SHP77 (cell line): ENCODE measurements at places on chromosomes 5 and 9.

GRCh38 chr9:121295662-121296191 lies 27.8 kb downstream of the GSN start:
- no peak for DNase-seq

DNA sequence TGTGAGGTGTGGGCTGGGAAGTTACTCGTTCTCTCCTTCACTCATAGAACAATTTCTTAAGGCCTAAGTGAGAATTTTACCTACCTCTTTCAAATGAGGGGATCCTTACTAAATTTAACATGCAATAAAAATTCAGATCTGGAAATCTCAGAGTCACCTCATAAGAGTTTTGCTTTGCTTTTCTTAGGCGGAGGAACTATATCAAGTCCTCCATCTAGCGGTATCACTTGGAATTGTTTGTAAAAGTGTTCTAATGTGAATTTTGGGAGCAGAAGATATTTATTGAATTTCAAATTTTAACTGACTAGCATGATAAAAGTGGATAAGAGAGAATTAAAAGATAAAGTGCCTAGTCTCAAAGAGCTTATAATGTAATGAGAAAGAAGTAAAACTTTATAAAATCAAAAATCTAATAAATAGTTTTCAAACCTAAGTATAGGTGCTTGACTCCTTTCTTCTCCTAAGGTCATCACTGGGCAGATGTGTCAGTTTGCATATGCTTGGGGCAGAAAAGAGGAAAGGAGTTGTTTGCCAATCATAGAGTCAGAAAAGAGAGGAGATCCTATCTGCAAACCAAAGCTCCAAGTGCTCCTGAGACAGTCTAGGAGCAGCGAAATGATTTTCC lies 145.7 kb upstream of the DAB2 start:
- peak; percentile 40 for DNase-seq

DNA sequence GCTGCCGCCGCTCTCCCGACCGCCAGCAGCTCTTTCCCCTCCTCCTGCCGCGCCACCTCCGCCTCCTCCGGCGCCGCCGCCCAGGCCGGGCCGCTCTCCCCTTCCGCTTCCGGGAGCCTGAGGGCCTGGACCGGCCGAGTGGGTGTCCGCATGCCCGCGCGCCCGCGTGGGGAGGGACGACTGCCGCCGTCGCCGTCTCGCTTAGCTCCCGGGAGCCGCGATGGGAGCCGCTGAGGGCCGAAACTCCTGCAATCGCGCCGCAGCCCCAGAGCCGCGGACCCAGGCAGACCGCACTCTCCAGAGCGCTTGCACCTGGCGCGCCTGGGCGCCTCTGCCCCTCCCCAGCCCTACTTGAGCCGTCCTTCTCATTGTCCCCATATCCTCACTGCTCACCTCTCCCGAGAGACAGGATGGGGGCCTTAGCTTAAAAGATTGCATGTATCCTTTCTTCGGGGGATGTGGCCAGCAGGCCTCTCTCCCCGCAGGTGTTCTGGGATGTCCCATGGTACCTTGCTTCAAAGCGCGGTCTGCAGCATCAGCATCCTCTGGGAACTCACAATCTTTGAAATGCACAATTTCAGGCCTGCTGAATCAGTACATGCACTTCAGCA lies at the start of gene ZDHHC21:
TSS of gene ZDHHC21 (minus strand) at position 182 of the 611 bp plus-strand sequence. CDS start 19,092 bp downstream, outside the sequence.
- DNase-seq = peak; percentile 12

GRCh38 chr9:128143525-128144238 lies 5.6 kb upstream of the LCN2 start:
- no peak for DNase-seq

DNA sequence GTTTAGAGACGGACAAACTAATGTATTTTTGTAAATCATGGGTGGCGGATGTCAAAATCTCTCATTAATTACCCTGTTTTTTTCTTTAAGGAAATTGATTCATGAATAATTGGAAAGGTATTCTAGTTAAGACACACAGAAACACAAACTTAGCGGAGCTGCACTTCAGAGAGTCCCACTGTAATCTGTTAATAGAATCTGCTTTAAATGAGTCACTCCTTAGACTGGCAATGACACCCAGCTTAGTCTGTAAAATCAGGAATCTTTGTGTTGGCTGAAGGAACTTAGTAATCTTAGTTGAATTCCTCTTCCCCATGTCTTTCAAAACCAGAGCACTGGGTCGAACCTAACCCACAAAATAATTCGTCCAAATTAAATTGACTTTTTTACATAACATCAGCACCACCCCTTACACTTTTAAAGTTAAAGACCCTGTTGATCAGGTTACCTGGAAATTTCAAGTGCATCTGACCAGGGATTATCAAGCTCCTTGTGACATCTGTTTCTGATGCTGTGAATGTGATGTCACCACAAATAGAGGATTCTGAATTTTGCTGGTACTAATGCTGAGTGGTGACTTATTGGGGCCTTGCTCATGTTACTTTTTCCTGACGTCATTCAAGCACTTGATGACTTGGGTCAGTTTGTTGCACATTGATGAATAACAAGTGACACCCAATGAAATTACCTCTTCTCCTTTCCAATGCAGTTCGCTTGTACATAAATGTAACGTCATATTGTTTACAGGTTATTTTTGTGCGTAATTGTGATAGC lies 313.6 kb downstream of the KCTD16 start:
- no peak for DNase-seq

- no peak for DNase-seq
Measured at GRCh38 chr9:17462869-17463464, 115.9 kb upstream of the SH3GL2 start.

- DNase-seq = no peak
Measured at GRCh38 chr5:168057905-168058304, 233.5 kb upstream of the WWC1 start.

- DNase-seq = no peak
Measured at GRCh38 chr5:73654171-73654811, 28.3 kb downstream of the ARHGEF28 start.

GRCh38 chr9:105341434-105342146 lies 97.1 kb downstream of the SLC44A1 start:
- no peak for DNase-seq

GRCh38 chr5:74130155-74130897 lies 504.3 kb downstream of the ARHGEF28 start:
- DNase-seq = peak; percentile 90

- DNase-seq = no peak
Measured at GRCh38 chr5:95840956-95841705, 18.6 kb upstream of the GLRX start.

DNA sequence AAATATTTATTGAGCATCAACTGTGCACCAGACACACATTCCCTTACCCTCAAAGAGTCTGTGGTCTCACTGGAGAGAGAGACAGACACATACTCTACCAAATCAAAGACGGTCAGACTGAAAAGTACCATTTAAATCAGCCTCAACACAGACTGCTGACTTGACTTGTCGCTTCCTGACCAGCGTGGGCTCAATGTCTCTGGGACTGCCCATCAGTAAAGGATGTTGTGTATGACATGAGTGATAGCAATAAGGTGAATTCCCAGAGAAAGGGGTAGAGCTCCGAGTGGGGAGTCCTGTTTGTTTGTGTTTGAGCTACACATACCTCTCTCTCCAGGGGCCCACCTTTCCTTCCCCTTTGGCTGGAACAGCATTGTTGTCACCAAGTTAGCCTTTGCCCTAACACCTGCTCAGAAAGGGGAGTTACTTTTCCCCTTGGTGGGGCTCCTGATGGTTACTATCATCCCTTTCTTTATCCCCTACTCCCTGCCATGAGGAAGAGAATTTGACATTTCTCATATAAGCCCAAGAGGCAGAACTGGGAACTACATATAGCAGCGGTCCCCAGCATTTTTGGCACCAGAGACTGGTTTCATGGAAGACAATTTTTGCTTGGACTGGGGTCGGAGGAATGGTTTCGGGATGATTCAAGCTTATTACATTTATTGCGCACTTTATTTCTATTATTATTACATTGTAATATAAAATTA lies 33.9 kb downstream of the NR4A3 start:
- no peak for DNase-seq

DNA sequence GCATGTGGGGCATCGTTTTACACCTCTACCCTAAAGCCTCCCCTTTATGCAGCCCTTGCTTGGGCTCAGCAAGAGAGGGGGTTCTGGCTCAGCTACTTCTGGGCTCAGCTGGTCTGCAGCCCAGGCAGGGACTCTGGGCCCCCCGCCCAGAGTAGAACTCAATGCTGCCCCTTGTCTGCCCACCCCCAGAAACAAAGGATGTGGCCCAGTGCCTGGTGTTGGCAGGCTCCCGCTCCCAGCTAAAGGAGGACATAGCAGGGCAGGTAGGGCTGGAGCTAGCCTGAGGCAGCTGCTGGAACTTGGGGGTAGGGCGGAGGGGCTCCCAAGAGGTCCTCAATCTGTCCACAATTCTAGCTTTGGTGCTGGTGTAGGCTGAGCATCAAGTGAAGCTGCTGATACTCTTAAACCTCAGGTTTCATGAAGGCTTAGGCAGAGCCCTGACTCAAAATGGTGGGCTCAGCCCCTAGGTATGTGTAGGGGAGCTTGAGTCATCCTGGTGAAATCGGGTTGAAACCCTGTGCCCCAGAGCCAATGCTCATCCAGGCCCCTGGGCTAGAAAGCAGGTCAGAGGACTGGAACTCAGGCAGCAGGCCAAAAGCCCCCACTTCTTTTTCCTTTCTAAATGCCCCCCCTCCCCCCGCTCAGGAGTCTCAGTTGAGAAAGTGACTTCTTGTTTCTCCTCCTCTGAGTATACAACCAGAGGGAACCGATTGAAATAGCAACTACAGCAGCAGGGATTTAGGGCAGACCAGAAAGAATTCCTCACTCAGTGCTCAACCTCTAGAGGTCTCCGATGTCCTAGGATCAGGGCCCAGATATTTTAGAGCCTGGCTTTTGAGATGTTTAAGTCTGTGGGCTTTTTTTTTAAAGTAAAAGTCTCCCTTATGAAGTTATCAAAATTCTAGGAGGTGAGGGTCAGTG lies 11.4 kb downstream of the PSD2 start:
- no peak for DNase-seq

- DNase-seq = no peak
Measured at GRCh38 chr5:5588386-5588785, 165.9 kb downstream of the ICE1 start.

- DNase-seq = no peak
Measured at GRCh38 chr9:14640294-14640693, 52.9 kb downstream of the ZDHHC21 start.

- no peak for DNase-seq
Measured at GRCh38 chr5:122126756-122127321, 2.5 kb upstream of the ZNF474 start.

- no peak for DNase-seq
Measured at GRCh38 chr5:67160985-67161384, 35.6 kb downstream of the CD180 start.

GRCh38 chr9:32004431-32005076 lies 379.9 kb upstream of the ACO1 start:
- DNase-seq = no peak

GRCh38 chr5:67515020-67515689 lies 318.6 kb upstream of the CD180 start:
- no peak for DNase-seq

DNA sequence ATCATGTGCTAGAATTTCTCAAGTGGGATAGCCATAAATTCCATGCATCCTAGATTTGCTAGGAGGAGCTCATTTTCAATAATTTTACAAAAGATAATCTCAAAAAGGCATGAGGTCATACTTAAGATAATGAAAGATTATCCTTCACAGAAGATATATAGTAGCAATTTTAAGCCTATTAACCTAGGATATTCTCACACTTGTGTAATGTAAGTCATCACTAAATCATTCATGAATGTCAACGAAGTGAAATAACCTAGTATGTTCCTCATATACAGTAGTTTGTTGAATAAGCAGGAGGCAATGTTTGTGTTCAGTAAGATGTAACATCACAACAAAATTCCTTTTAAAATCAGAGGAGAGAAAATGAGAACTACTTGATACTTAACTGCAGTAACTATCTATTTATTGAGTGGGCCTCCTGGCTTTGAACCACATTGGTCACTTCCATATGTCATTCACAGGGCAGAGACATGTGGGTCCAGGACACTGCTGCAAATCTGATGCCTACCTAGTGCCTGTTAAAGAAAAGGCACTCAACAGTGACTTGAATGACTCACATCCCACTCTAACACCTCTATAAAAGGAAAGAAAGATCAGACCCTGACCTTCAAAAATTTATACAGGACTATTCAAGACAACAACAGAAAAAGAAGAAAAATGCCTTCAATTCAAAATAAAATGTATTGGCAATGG lies 8.2 kb downstream of the LIFR start:
- DNase-seq = no peak

DNA sequence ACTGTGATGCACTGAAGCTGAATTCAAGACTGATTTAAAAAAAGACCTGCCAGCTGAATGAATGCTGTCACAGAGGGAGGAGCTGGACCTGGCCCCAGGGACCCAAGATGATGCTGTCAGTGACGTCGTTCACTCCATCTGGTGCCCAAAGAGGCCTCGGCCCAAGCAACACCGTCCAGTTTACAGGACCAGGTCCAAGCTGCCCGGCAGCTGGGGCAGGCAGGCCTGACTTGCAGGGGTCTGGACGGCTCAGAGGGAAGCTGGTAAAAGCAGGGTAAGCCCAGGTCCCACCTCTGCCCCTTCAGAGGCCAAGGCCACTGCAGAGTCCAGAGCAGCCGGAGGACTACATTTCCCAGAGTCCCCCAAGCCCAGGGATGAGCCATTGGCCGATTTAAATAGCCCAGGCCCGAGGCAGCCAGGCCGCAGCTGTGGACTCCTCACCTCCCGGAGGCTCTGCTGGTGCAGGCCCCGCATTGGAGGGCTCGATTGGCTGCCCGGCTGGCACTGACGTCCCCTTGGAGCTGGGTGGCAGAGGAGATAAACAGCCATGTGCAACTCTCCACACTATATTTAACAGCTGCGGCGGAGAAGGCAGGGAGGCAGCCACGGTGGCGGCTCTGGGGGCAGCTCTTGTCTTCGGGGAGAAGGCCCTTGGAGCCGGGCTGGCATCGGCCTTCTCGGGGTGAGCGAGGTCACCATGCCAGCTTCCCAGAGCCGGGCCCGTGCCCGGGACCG lies at the start of gene PLPP7:
TSS of gene PLPP7 (plus strand) at position 423 of the 735 bp plus-strand sequence. CDS start at position 698, 275 bp downstream.
- peak; percentile 83 for DNase-seq

DNA sequence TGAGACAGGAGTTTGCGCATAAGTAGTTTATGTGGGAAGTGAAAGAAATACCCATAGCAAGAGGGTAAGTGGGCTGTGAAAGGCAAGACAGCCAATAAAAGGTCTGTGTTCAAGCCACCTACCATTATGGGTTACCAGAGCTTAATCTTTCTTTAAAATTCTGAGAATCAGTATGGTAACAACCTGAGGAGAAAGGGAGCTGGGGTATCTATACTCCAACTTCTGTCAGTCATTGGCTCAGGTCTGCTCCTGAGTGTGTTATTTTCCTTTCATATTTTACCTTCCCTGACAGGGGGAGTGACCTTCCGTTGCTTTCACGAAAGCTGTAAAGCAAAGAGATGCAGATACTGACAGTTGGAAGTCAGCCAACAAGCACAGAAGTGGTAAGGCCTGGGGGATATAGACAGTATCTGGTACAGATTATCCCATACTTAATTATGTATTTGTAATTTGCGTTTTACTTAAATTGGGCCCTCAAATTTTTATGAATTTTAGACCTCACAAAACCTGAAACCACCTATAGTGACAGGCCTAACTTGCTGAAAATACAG lies 233.4 kb downstream of the RAB3C start:
- peak; percentile 8 for DNase-seq

GRCh38 chr9:111604054-111604615 lies 4.7 kb upstream of the PTGR1 start:
- no peak for DNase-seq

- DNase-seq = no peak
Measured at GRCh38 chr9:14806941-14807520, 84.5 kb upstream of the CER1 start.
